ENCODE measurements at places on chromosomes 5 and 9.

GRCh38 chr5:149403923-149404745 lies 25.0 kb upstream of the IL17B start:
- DNase-seq = no peak

GRCh38 chr5:10724781-10725507 lies 36.1 kb downstream of the DAP start:
- no peak for DNase-seq

GRCh38 chr5:136037001-136037705 lies 8.4 kb downstream of the TGFBI start:
- peak; percentile 4 for DNase-seq

DNA sequence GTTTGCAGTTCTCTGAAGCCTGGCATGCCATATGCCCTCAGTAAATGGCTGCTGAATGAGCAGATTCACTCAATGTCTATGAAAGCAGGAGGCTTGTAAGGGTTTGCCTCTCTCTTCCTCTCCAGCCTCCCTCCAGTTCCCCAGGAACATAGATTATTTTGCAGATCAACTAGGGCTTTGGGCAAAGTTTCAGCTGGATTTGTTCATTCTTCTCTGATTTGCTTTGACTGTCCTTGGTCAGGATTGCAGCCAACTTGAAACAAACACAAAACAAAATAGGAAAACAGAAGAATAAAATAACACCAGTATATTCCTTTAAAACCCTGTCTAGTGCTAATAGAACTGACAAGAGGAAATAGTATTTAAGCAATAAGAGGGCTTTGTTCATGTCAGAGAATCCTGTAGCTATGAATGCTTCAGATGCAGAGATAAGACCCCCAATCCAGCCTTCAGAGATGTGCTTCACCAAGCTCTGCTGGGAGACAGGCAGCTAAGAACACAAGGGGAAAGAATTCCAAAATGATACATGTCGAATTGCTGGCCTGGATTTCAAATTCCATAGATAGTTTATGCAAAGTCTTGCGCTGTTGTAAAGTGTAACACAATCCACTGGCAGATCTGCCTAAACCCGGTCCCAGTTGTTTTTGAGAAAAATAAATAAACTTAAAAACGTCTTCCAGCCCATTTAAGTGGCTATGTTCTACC lies 174.3 kb downstream of the PAPPA start:
- no peak for DNase-seq

- DNase-seq = no peak
Measured at GRCh38 chr5:136819526-136820302, 454.4 kb upstream of the TRPC7 start.

- no peak for DNase-seq
Measured at GRCh38 chr5:138807182-138807581, 54.0 kb downstream of the CTNNA1 start.

GRCh38 chr5:25295067-25295466 lies 650.3 kb upstream of the CDH10 start:
- no peak for DNase-seq

- no peak for DNase-seq
Measured at GRCh38 chr9:105475302-105475701, 27.5 kb downstream of the FSD1L start.

DNA sequence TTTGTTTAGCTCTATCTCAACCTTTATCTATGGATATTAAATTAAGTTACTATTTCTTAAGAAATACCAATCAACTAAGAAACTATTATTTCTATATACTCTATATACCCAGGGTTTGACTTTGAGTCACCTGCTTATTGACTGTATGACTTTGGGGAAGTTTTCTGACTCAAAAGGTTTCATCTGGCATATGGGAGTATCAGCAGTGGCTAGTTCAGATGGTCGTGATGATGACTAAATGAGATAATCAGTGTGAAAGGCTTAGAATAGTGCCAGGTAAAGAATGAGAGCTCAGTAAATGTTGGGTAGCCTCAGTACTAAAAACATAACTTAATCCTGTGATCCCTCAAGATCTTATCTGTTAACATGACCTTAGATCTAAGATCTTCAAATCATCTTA lies 179.7 kb upstream of the ISL1 start:
- DNase-seq = no peak

GRCh38 chr5:154189819-154190594 lies 526 bp upstream of the GALNT10 start:
- DNase-seq = peak; percentile 63

DNA sequence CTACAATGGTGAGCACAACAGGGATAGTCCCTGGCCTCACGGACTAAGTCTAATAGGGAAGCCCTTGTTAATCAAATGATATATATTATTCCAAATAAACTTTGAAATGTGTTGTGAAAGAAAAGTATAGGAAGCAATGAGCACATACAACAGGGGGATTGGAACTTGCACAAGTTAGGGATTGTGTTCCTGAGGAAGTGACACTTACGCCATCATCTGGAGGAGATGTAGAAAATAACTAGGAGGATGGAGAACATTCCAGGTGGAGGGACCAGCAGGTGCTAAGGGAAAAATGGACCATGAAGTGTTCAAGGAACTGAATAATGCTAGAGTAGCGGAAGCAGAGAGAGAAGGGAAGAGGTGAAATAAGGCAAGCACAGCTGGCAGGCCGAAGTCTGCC lies 18.8 kb upstream of the RPS23 start:
- DNase-seq = no peak

GRCh38 chr9:105541838-105542237 lies 16.1 kb upstream of the FKTN start:
- DNase-seq = no peak

DNA sequence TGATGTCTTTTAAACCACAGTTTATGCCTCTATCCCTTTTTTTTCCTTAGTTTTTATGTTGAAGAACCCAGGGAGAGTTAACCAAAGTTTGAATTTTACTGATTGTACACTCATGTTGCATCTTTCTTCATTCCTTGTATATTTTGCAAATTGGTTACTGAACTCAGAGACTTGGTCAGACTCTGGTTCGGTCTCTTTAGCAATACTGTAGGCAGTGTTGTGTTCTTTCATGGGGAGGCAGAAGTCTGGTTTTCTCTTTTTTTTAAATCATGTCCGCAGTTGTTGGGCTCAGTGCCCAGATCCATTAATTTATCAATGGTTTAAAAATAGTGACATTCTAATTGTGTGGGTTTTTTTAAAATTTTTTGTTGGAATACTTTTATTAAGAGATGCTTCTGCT lies 23.4 kb downstream of the UBE2R2 start:
- DNase-seq = no peak

GRCh38 chr5:115456056-115456455 lies 88.5 kb downstream of the FEM1C start:
- DNase-seq = no peak

GRCh38 chr9:4530375-4530774 lies 40.1 kb downstream of the SLC1A1 start:
- DNase-seq = no peak

DNA sequence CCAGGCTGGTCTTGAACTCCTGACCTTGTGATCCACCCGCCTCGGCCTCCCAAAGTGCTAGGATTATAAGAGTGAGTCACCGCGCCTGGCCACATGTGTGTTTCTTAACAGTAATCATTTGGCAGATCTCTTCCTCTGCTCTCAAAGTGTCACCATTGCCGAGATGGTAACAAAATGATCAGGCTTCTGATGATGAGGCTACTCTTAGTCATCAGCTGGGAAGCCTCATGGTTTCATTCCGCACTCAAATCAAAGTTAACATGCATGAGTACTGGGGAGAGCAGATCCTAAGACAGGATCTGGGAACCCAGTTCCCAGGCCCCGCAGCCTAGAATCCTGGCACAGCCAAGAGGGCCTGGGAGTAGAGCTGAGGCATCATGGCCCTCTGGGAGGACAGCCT lies 27.4 kb downstream of the BARHL1 start:
- DNase-seq = no peak

- DNase-seq = no peak
Measured at GRCh38 chr5:134609232-134609851, 23.3 kb downstream of the SAR1B start.

DNA sequence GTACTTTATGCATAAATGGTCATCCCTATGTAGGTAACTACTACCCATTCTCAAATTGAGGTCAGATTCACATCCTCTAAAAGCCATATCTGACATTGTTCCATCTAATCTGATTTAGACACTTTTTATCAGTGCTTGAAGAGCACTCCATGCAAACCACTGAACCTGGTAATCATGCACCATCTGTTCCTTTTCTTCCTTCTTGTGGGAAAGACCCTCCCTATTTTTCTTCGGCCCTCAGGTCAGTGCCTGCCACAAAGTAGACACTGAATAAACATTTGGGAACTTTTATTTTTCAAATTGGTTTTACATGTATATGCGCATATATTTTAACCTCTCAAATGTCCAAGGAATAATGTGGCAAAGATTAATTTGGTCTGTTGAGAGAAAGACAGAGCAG lies 26.0 kb upstream of the PDE4D start:
- no peak for DNase-seq

GRCh38 chr5:132557478-132558172 lies 848 bp downstream of the RAD50 start:
- peak; percentile 15 for DNase-seq

- DNase-seq = no peak
Measured at GRCh38 chr9:81906671-81907070, 21.6 kb upstream of the SPATA31D4 start.

DNA sequence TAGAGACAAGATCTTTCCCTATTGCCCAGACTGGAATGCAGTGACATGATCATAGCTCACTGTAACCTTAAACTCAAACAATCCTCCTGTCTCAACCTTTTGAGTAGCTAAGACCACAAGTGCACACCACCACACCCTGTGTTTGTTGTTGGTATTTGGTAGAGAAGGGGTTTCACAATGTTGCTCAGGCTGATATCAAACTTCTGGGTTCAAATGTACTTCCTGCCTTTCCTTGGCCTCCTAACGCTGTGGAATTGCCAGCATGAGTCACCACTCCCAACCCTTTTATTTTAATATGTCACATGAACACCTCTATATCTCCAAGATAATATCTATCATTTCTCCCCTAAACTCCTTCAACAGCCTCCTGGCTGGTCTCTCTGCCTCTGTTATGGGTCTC lies 719.0 kb downstream of the PTPRD start:
- DNase-seq = no peak

- no peak for DNase-seq
Measured at GRCh38 chr5:135375040-135375793, 23.8 kb downstream of the MACROH2A1 start.

DNA sequence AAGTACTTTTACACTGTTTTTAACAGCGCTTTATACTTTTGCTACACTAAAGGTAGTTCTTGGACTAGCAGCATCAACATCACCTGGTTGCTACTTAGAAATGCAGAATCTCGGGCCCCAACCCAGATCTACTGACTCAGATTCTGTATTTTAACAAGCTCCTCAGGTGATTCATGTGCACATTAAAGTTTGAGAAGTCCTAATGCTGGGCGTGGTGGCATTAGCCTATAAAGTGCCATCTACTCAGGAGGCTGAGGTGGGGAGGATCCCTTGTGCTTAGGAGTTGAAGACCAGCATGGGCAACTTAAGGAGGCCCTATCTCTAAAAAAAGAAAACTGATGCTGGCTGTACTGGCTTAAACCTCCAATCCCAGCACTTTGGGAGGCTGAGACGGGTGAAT lies 26.7 kb downstream of the TMEM252 start:
- DNase-seq = no peak

GRCh38 chr9:68653141-68653595 lies 51.9 kb upstream of the PIP5K1B start:
- DNase-seq = peak; percentile 32

GRCh38 chr9:79974806-79975422 lies 403.1 kb downstream of the TLE4 start:
- no peak for DNase-seq

- DNase-seq = no peak
Measured at GRCh38 chr9:101791938-101792337, 53.5 kb upstream of the GRIN3A start.

DNA sequence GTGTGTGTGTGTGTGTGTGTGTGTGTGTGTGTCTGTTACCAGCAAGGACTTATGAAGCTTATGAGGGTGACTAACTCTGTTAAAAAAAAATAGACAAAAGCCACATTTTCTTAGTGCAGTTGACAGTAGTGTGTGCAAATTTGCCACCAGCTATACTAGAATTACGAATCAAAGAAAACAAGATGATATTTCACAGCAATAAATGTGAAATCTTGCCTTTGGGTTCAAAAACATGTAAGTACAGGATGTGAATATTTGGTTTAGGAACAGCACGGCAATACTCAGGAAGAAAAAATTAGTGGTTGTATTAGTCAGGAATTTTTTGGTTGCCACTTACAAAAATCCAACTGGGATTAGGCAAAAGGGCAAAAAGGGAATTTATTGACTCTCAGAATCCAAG lies 117.4 kb downstream of the NPR3 start:
- no peak for DNase-seq

DNA sequence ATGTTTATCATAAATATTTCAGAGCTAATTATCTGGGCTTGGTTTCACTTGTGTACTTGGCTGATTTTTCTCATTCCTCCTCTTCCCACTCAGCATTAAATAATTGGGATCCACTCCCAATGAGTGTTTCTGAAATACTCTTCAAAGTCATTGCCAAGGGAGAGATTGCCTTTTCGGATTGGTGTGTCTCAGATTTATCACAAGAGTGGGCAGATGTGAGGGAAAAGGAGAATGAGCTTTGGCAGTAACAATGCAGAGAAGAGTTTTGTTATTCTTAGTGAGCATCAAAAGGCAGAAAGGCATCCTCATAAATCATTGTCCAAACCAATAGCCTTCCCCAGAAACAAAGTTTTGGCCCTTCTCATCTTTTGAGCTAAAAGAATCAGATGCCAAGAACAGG lies 79.2 kb downstream of the SEMA5A start:
- DNase-seq = no peak

DNA sequence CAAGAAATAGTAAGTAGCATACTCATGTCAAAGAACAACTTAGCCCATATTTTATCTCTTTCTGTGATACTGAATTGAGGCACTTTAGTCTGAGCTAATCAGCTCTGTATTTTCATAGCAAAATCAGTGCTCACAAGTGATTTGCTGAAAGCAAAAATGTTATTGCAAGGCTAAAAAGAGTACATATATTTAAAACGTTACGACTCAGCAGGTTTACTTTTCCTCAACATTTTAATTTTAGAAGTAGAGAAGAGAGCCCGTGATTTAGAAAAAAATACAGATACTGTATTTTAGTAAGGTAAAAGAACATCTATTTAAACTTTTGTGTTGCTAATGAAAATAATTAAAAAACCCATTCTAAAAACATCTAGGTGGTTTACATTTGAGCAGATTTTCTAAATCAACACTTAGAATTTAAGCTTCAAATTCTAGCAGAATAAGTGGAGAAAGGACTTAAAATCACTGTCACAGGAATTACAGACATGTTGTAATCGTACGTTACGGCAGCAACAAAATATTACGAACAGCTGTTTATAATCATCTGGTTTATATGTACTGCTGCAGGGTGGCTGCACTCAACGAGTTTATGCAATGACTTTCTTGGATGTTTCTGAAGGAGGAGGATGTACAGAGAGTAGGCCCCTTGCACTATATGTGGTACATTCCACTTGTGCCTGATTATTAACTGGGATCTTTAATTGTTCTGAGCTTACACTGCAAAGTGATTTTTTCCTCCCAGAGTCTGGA lies 20.1 kb downstream of the SREK1 start:
- no peak for DNase-seq

GRCh38 chr9:126638571-126639132 lies 24.9 kb downstream of the LMX1B start:
- DNase-seq = no peak

GRCh38 chr9:22005702-22006606 lies 3.2 kb downstream of the CDKN2B start:
- no peak for DNase-seq

- no peak for DNase-seq
Measured at GRCh38 chr5:16735101-16736060, 118.6 kb upstream of the RETREG1 start.

GRCh38 chr5:31496891-31497290 lies 35.0 kb downstream of the DROSHA start:
- DNase-seq = no peak
